ENCODE measurements at places on chromosomes 11 and 22. TPM values are rescaled to one million over a fixed set of nuclear protein-coding genes. Genes with fewer than 3 reads are reported as not detected.

DNA sequence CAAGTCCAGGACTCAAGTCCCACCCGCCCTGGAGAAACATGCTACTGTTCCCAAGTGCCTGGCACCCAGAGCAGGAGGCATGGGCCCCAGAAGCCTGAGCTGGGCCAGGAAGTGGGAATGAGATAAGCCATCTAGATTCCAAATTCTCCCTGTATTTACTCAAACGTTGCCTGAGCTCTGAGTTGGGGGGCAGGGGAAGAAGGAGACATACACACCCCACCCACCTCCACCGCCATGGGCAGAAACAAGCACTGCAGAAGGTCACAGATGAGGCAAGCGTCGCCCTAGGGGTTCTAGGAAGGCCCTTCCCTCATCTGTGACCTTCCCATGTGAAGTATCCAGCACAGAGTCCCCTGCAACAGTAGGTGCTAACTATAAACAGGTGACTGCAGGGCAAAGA lies 54.0 kb downstream of the PLEKHA7 start:
- DNase-seq = no peak

DNA sequence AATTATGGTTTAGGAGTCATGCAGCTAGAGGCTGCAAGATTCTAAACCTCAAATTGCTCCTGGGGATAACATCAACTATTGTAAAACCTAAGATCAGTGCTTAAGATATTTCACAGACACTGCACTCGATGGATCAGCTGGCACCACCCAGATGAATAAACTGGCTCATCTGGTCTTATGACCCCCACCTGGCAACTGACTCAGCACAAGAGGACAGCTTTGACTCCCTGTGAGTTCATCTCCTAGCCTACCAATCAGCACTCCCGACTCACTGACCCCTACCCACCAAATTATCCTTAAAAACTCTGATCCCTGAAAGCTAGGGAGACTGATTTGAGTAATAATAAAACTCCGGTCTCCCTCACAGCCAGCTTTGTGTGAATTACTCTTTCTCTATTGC lies 782 bp upstream of the TTC12 start:
- DNase-seq = no peak

GRCh38 chr11:77269484-77270123 lies 31.9 kb downstream of the GDPD4 start:
- DNase-seq = no peak

DNA sequence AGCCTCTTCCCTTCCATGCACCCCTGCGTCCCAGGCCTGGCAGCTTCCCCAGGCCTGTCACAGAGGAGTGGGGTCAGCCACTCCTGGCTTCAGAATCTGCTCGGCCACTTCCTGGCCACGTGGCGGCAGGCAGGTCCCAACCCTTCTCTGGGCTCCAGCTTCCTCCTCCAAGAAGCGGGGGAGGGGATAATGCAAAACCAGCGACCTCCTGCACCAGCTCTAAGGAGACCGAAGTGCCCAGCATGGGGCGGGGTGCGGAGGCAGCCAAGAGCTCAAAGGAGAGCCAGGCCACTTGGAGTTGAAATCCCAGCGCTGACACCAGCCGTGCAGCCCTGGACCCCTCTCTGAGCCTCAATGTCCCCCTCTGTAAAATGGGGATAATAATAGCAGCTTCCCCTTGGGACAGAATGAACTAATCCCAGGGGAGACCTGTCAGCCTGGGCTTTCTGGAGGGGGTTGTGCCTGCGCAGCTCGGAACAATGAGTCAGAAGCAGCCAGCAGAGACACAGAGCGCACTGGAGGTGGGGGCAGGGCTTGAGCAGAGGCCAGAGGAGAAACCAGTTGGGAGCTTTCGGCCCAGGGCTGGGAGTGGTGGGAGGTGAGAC lies 22.8 kb upstream of the PICK1 start:
- peak; percentile 80 for DNase-seq

DNA sequence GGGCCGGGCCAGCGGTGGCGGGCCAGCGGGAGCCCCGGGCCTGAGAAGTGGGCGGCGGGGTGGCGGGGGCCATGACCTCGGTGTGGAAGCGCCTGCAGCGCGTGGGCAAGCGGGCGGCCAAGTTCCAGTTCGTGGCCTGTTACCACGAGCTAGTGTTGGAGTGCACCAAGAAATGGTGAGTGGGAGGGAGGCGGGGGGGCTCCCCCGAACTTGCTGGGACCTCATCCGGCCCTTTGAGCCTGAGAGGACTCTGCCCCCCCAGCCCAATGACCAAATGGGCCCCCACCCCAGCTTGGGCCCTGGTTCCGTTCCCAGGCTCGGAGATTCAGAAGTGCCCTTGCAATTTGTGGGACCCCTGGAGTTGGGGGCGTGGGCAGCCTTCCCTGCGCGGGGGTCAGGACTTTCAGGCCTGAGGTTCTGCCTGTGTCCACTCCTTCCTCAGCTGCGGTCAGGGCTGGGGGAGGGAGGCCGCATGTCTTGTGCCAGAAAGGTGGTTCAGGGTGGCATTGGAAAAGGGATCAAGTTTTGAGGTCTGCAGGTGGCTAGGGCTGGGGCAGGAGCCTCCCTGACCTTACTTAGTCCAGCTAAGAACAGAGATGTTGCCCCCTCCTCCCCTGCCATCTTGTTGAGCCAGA lies 496 bp downstream of the EHBP1L1 start:
- DNase-seq = no peak

GRCh38 chr11:121523581-121524232 lies 70.9 kb upstream of the SORL1-AS1 start:
- no peak for DNase-seq

DNA sequence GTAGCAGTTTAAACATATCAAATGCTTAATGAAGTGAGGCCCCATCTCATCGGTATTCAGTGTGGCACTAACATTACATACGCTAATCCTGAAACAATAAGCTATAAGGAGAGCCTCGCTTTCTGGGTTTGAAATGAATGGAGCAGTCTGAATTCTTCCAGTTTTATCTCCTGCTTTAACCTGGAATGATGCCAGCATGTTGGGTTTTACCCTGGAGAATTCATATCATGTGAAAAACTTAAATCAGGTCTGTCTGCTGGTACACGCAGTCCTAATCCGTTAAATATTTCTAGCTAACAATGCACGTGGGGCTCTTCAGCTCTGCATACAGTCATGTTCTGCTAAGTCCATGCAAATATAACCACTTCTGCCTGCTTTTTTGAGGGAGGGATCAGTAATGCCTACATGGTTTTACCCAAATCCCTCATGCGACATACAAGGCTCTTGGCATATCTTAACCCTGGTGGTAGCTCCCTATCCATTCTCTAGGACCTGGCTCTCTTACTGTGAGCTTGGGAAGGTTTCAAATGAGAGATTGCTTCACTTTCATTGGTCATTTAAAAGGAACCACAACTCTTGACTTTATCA lies 92.7 kb downstream of the COMMD9 start:
- DNase-seq = no peak

DNA sequence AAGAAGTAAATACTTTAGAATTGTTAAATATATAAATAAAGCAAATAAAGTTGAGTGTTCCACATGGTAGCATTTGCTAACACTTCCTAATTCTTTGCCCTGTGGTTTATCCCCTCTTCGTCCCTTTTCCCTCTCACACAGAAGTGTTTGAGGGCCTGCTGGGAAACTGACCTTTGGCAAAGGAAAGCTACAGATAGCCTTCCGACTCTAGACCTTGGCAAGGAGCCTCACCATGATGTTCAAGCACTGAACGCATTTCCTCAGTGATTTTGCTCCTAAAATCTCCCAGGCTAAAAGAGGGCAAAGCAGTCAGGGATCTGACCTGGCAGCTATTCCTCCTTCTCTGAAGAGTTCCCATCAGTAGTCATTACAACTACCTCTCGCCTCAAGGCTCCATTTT lies 52.5 kb upstream of the HORMAD2 start:
- DNase-seq = no peak

DNA sequence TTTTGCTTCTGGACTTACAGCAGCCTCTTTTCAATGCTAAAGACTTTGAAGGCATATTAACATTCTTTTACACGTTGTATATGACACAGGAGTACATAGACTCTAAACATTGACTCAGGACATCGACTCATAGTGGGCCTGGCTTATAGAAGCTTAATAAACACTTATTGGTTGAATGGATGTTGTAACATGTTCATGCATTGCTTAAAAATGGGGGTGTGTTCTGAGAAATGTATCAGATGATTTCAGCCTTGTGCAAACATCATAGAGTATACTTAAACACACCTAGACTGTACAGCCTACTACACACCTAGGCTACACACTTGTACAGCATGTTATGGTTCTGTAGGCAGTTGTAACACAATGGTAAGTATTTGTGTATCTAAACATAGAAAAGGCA lies 17.9 kb downstream of the TTC17 start:
- no peak for DNase-seq

DNA sequence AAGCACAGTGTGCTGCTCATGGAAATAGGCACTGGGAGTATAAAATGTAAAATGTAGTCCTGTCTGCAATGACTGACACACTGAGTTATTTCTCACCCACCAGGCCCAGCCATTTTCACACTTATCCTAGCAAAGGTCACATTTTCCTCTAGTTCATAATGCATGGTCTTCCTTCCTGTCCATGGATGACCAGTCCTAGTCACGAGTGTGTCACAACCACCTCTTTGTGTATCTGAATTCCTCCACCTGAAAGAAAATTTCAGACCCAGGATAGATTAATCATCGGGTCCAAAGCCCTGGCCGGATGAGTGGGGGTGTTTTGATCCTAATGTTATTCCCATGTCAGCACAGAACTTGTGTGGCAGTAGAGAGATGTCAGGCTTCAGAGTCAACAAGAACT lies at the start of gene MRGPRX4:
TSS of gene MRGPRX4 (plus strand) at position 172 of the 400 bp plus-strand sequence. CDS start 420 bp downstream, outside the sequence.
- no peak for DNase-seq

GRCh38 chr11:72303179-72303578 lies 59.2 kb upstream of the PHOX2A start:
- no peak for DNase-seq

DNA sequence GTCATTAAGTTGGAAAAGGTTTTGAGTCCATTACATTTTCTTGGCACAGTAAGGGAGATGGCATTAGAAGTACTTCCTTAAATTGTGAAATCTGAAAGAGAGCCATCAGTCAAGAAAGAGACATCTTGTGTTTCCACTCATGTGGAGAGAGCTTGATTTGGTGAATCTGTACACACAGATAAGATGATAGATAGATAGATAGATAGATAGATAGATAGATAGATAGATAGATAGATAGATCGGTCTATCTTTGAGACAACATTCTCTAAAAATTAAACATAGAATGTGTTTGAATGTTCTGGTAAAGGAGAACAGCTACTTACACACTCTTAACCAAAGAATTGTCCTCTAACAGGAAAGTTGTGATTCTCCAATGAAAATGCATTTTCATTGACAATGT lies 76.2 kb downstream of the TTC17 start:
- no peak for DNase-seq

- no peak for DNase-seq
These were observed 114.2 kb downstream of the CHST1 start for GRCh38 chr11:45551191-45551713.

DNA sequence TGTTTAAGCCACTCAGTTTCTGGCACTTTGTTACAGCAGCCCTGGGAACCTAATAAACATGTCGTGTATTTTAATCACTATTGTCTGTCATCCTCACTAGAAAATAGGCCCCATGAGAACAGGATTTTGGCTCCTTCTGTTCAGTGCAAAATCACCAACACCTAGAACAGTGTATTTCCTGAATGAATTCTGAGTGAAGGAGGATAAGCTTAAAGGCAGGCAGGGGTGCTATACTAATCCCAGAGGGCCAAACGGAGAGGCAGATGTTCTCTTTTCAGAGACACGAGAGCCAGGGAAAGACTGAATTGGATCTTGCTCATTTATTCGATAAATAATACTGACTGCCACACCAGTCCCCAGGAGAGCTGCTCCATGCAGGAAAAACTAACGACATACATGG lies 10.4 kb downstream of the SMCO4 start:
- no peak for DNase-seq

DNA sequence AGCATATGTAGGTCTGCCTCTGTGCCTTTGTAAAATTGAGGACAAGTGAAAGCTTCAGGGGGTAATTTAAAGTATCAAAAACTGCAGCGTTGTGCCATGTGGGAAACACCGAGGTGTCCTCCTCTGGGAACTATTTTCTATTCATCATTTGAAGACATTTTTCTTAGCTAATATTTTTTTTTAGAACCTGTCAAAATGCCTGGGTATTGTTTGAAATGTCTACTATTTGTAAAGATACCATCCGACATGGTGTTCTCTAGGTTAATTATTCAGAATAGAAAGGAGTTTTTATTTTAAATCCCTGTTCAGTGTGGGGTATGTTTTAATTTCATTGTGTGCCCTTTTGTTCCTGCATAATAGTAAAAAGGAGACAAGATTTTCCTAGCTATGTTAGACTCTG lies 490.8 kb downstream of the NELL1 start:
- no peak for DNase-seq

DNA sequence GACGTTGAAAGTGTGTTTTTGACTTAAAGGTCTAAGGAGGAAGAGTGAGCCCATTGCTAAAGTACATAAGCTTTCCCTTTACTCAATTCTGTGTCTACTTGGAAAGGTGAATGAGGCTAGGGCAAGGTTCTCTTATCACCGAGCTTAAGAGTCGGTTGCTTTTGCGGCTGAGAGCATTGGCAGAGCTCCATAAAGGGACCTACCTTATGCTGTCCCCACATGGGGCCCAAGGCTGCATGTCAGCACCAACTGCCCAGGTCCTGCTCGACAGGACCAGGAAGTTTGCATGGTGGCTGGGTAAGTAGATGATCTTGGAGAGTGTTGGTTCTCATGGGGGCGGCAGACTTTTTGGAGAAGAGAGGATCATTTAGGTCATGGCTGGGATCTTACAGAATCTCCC lies 91.2 kb downstream of the ZBTB16 start:
- no peak for DNase-seq

- no peak for DNase-seq
These were observed 19.9 kb downstream of the BID start for GRCh38 chr22:17754233-17754925.

- DNase-seq = peak; percentile 55
These were observed 33.0 kb downstream of the PTPRJ start for GRCh38 chr11:48013269-48013901.

GRCh38 chr11:111246956-111247355 lies 1.4 kb downstream of the POU2AF2 start:
- no peak for DNase-seq

GRCh38 chr11:108511851-108512474 lies 13.8 kb upstream of the POGLUT3 start:
- DNase-seq = no peak

GRCh38 chr11:124174001-124174583 lies 9.1 kb upstream of the OR10D3 start:
- no peak for DNase-seq

- no peak for DNase-seq
These were observed 11.0 kb upstream of the CERK start for GRCh38 chr22:46748908-46749675.

GRCh38 chr11:65355776-65356393 lies 1.3 kb downstream of the TIGD3 start:
- DNase-seq = peak; percentile 33

GRCh38 chr11:6646576-6646917 lies 9.1 kb downstream of the DCHS1 start:
- DNase-seq = no peak

The MS4A7 gene
- 39.8 TPM for total RNA-seq

The KDELR3 gene
- total RNA-seq = 22.8 TPM

The CASP12 gene
- total RNA-seq = 2.0 TPM

The SLC22A25 gene
- 2.0 TPM for total RNA-seq

The MUC2 gene
- total RNA-seq = 0.26 TPM

The SERPING1 gene
- 614 TPM for total RNA-seq

The SULT4A1 gene
- 0.43 TPM for total RNA-seq

Data from mucosa of gallbladder (tissue), 1 donor.